Prostate gland (tissue), 2 donors: ENCODE measurements at places on chromosomes 4 and X.

GRCh38 chr4:61950625-61951024 lies 750.5 kb downstream of the ADGRL3 start:
- no peak for DNase-seq

- no peak for DNase-seq
Observed at GRCh38 chr4:153322791-153323190, 21.7 kb upstream of the MND1 start.

- DNase-seq, result no peak
Observed at GRCh38 chr4:122503214-122503613, 46.7 kb upstream of the IL2 start.

GRCh38 chr4:119204916-119205315 lies 7.6 kb upstream of the USP53 start:
- no peak for DNase-seq

- DNase-seq, result no peak
Observed at GRCh38 chrX:150753357-150753756, 60.2 kb downstream of the MTMR1 start.
